ENCODE measurements at places on chromosomes 7 and 10. TPM values are rescaled to one million over a fixed set of nuclear protein-coding genes. Genes with fewer than 3 reads are reported as not detected.
A peak's percentile ranks its signal among the peaks of the same experiment; 100 is the strongest.

GRCh38 chr10:77433546-77433945, 204.1 kb downstream of the KCNMA1 start:
- DNase-seq = no peak

DNA sequence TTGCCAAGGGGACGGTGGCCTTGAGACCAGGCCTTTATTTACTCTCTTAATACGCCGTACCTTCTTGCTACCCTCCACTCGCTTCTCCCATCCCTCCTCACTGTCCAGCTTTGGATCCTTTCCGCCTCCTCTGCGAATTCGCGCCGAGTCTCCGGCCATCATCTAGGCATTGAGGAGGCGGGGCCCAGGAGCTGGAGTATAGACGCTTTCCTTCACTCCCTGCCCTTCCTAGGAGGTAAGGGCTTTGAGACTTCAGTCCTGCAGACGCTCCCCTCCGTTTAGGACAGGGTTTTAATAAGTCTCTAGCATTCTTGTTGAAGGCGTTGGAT, 538 bp downstream of the TFAM start:
- DNase-seq = no peak

GRCh38 chr7:138245682-138246081, 169.4 kb downstream of the AKR1D1 start:
- no peak for DNase-seq

GRCh38 chr7:158371856-158372255, 215.8 kb downstream of the PTPRN2 start:
- DNase-seq = no peak

DNA sequence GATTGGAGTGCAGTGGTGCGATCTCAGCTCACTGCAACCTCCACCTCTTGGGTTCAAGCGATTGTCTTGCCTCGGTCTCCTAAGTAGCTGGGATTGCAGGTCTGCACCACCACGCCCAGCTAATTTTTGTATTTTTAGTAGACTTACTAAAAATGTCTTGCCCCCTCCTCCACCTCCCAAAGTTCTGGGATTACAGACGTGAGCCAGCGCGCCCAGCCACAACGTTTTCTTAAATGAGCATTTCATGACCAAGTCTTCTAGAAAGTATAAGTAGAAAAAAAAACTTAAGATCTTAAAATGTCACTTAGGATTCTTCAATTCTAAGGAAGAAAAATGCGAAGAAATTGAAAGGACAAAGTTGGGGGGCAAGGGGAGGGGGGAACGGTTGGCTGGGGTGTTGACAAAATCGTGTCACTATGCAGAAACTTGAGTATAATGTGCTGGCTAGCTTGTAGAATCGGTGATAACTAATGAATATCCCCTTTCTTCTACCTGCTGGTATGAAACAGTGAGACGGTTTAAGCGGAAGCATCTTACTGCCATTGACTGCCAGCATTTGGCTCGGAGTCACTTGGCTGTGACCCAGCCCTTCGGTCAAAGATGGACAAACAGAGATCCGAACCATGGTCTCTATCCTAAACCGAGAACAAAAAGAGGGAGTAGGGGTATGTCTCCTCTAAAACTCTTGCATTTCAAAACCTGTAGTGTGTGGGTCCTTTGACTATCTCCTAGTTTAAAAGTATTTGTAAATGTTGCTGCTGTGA, 12.7 kb downstream of the FBH1 start:
- DNase-seq = no peak

GRCh38 chr7:85634951-85635350, 448.1 kb upstream of the SEMA3D start:
- no peak for DNase-seq

- peak; percentile 0 for DNase-seq
Observed at GRCh38 chr10:5536486-5537081, 11.8 kb downstream of the CALML3 start.

DNA sequence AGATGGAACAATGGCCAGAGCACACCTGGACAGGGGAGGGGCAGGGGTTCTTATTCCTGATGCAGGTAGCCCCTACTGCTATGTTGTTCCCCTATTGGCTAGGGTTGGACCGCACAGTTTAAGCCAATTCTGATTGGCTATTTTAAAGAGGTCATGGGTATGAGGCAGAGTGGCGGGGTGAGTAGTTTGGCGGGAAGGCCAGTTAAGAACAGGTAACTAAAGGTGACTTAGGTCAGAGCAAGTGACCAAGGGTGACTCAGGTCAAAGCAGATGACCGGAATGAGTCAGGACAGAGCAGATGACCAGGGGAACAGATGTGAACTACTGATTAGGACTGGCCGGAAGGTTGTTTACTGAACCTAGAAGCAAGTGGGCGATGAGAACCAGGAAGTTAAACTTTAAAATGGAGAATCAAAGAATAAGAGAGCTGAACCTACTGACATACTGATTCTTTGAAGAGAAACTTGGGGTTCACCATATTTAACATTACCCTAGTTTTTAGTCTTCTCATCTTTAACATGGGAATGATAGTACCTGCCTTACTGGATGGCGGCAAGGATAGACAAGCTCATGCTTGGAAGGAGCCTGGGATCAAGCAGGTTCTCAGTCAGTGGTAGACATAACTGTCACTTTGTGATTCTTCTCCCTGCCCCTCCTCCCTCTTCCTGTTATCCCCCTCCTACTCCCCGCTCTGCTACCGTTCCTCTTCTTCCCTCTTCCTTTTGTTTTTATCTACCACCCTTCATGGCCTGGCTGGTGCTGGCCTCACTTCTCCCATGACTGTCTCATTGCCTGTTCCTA, 55.0 kb downstream of the CCNY start:
- no peak for DNase-seq

DNA sequence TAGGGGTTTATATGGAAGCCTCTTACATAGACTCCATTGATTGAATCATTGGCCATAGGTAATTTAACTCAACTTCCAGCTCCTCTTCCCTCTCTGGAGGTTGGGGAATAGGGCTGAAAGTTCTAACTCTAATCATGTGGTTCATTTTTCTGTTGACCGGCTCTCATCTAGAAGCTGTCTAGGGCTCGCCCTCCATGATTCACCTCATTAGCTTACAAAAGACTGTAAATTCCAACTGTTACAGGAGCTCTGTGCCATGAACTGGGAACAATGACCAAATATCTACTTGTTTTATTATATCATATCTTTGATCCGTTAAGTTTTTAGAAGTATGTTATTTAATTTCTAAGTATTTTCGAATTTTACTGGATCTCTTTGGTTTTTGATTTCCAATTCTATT, 263.0 kb downstream of the TCF7L2 start:
- DNase-seq = no peak

PLXDC2 gene
- 0.08 TPM for total RNA-seq

TBC1D12 gene
- total RNA-seq = 0.32 TPM

RNF32 gene
- total RNA-seq = 0.24 TPM

SDK1 gene
- total RNA-seq = 0.40 TPM

DLX5 gene
- not detected for total RNA-seq

TPK1 gene
- total RNA-seq = 9.3 TPM

PNLIPRP3 gene
- not detected for total RNA-seq

TMEM270 gene
- total RNA-seq = not detected
